ENCODE measurements at places on chromosomes 6 and 20.

- no peak for DNase-seq
Measured at GRCh38 chr6:144310765-144311164, 25.6 kb downstream of the UTRN start.

GRCh38 chr20:63404129-63405085 lies 43.3 kb upstream of the CHRNA4 start:
- no peak for DNase-seq

DNA sequence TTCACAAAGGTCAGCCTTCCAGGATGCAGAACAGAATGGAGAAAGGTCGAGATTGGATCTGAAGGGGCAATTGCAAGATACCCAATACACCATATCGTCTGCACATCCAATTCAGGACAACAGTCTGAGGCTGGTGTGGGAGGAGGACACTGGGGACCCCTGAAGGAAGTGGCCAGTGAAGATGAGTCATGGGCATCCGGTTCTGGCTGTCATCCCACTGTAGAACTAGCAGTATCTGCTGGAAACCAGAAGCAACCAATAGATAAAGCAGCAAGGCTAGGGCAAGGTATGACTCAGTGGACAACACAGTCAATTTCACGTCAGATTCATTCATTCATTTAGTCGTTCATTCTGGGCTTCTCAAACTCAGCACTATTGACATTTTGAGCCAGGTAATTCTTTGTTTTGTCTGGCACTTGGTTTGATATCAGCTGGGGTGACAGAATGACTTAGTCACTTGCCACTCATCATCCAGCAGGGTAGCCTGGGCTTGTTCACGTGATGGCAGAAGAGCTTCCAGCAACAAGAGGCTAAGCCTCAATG lies 30.3 kb upstream of the SHLD1 start:
- no peak for DNase-seq

DNA sequence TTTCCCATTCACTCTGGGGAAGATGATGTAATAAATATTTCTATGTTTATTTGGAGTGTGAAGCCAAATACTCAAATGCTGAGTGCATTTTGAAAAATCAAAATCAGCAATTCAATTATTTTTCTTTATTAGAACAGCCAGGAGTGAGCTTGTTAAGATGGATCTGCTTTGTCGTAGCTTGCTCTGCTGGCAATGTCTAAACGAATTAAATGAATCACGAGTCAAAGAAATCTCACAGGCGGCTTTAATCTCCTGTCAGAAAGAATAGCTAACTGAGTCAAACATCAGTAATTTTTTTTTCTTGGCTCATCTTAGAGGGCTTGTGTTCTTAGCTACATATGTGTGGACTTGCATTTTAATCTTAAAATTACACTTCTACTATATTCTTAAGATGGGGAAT lies 100.2 kb upstream of the HMGN3 start:
- DNase-seq: no peak

DNA sequence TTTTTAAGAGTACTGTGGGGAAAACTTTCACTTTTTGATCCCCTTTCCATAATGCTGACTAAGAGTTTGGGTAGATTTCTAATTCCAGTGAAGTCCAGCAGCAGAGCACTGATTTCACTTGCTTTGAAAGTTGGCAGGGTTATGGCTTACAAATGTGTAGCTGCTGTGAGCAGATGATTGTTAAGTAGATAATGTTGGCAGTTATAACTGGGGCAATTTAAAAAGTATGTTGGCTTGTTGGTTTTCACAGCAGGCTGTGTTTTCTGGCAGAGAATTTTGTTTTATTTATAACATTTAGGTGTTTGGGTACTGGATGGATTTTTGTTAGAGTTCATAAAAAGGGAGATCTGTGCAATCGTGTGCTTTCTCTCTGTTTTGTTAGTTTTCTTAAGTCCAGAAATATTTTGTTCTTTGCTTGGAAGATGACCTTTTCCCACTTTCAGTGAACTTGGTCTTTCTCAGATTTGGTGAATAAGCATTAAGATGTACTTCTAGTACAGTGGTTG lies 31.4 kb downstream of the AFDN start:
- no peak for DNase-seq

- DNase-seq: no peak
Measured at GRCh38 chr20:10724449-10725173, 50.8 kb upstream of the JAG1 start.

GRCh38 chr6:73519926-73520687 lies 725 bp downstream of the EEF1A1 start:
- DNase-seq: peak; percentile 72

DNA sequence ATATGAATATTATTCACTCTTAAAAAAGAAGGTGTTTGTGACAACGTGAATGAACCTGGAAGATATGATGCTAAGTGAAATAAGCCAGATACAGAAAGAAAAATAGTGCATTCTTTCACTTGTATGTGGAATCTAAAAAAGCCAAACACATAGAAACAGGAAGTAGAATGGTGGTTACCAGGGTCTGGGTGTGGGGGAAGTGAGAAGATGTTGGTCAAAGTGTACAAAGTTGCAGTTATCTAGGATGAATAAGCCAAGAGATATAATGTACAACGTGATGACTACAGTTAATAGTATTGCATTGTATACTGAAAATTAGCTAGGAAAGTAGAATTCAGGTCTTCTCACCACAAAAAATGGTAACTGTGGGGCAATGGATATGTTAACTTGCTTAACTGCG lies 151.1 kb upstream of the HCRTR2 start:
- no peak for DNase-seq

DNA sequence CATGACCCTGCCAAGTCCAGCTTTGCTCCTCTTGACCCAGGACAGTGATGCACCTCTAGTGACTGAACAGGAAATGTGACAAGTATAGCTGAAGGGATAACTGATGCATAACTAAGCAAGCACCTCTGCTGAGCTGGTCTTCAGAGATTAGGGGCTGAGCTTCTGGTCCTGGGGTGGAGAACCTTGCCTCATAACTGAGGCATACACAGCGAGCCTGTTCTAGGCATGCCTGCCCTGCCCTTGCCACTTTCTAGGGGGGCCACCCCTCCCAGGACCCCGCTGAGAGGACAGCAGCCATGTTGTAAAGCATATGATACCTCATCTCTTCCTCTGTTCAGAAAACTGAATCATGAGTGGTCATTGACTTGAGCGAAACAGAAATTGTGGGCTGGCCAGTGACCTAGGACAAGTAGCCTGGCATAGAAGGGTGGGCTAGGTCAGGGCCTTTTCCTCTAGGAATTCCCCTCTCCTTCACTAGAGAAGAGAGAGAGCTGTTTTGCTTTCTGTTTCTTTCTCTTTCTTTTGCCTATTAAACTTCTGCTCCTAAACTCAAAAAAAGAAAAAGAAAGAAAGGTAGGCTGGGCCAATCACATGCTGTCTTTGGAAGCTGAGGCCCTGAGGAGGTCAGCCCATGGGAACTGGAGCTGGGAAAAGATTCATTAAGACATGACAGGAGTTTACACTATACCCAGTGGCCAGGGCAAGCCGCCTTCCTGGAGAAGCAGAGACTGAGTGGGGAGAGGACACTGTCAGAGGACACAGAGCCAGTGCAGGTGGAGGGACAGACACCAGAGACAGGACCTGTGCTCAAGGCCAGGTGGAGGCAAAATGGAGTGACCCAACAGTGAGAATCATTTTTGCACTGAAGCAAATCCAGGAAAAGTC lies 23.1 kb downstream of the ALDH5A1 start:
- no peak for DNase-seq

- no peak for DNase-seq
Measured at GRCh38 chr20:59661153-59661552, 56.8 kb downstream of the PHACTR3 start.

DNA sequence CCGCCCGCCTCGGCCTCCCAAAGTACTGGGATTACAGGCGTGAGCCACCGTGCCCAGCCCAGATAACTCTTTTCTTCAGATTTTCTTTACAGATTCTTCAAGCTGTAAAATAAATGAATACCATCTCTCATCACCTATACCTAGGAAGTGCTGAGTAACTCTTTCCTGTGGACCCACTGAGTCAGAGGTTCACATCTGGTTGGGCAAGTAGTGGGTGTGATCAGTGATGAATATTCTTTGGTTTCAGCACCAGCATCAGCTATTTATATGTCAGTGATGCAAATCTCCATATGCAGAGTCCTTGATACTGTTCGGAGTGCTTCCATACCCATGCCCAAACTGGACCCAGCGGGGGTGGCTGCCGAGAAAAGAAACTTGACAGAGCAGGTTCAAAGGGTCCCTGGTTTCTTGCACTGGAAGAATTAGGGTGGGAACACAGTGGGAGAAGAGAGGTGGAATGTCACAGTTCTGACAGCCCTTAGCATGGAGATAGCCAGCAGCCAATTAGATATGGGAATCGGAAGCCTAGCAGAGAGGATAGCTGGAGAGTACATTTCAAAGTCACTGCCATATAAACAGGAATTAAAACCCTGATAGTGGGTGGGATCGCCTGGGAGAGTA lies 64.9 kb upstream of the DDR1 start:
- no peak for DNase-seq

- no peak for DNase-seq
Measured at GRCh38 chr20:59134182-59134581, 29.4 kb upstream of the ZNF831 start.

DNA sequence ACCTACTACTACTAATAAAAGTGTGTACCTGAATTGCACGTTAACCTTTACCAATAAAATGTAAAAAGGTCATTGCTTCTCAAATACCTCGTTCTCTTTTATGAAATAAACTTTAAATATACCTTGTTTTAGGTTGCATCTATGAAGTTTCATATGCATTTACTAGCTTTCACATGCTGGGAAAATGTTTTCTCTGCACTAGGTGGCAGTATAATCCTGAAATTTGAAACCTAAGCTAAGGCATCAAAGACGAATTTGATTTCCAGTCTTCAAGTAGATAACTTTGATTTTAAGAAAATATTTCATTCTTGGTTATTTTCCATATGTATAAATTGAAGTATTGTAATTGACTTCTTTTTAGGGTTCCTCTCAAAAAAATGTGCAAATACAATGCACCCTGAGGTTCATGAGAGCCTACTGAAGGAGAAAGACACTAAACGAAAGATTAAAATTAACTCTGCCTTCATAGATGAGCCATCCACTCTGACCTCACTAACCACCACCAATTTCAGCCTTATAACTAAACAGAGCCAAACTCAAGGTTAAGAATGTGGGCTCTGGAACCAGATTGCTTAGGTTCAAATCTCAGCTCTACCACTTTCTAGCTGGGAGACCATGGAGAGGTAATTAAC lies 7.3 kb upstream of the COL9A1 start:
- no peak for DNase-seq

GRCh38 chr6:10725044-10725443 lies 2.2 kb downstream of the TMEM14C start:
- DNase-seq: no peak

- DNase-seq: no peak
Measured at GRCh38 chr6:151716526-151716932, 91.0 kb upstream of the ESR1 start.

- no peak for DNase-seq
Measured at GRCh38 chr6:24255676-24256075, 102.2 kb downstream of the DCDC2 start.

DNA sequence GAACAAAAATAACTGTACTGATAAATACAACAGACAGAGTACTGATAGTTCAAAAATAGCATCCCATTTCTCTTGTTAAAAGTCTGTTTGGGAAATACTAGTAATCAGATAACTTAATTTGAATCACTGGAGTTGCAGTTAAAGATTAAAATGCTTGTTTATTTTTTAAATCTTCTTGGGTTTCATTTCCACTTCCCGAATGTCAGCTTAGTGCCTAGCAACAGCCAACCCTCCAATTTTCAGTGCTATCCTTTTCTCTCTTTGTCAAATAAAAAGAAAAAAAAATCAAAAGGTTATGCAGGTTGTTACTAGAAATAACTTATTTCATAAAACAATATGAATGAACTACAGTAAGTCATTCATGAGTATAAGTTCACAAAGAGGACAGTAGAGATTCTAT lies 257.7 kb upstream of the STXBP5 start:
- DNase-seq: no peak

DNA sequence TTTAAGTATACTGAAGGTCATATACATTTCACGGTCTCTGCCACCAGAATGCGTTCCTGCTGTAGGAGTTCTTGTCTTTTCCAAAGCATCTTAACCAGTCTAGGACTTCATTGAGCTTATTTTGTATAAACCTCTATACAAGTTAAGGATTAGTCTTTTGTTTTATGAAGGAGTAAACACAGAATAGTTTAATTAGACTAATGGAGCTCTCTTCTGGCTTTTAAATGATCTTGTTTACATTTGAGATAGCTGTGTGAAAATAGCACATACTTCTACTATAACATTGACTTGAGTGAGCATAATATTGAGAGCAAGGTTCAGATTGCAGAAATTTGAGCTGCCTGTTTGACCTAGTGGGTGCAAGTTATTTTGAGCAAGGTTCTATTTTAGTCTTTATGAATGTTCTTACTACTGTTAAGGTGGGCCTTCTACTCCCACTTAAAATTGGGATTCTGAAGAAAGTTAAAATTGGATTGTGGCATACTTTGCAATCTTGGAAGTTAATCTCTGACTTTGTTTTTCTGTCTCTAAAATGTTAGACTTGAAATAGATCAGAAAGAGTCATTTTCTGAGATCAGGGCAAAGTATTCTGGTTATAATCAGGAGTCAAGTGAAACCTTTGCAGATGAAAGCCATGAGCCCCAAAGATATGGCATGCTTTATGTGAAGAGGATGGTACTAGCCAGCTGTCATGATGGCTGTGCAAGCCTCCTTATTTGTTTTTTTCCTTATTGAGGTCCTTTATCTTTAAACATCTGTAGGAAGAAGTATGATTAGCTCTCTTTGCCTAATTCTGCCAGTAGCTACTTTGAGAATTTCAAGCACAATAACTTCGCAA lies 41.8 kb downstream of the RPRD1B start:
- DNase-seq: no peak

- no peak for DNase-seq
Measured at GRCh38 chr6:128886706-128887105, 3.8 kb downstream of the LAMA2 start.

GRCh38 chr6:36578030-36578429 lies 16.1 kb upstream of the SRSF3 start:
- no peak for DNase-seq

DNA sequence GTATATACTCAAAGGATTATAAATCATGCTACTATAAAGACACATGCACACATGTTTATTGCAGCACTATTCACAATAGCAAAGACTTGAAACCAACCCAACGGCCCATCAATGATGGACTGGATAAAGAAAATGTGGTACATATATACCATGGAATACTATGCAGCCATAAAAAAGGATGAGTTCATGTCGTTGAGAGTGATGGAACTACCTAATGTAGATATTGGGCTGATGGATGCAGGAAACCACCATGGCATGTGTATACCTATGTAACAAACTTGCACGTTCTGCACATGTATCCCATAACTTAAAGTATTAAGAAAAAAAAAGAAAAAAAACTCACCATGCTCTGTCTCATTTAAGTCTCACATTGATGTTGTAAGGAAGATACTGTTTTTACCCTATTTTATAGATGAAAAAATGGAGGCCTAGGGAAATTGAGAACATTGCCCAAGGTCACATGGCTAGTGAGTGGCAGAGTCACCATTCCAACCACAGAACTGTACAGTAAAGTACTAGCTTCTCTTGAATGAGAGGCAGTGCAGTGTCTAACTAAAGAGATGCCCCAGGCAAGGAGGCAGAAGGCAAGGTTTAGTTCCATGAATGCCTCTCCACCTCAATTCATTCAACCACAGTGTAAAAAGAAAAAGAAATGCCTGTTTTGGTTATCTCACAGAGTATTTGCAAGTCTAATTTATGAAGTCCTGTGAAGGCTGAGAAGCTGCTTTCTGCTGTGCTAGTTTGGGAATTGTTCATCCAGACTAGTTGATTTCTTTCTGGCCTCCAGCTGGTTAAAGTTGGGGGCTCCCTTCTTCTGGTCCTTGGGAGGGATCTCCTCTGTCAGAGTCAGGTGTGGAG lies 68.2 kb downstream of the FIG4 start:
- DNase-seq: no peak

GRCh38 chr6:155505608-155505989 lies 50.0 kb upstream of the NOX3 start:
- no peak for DNase-seq

Measured in effector CD8-positive, alpha-beta T cell (primary cell).